Type B pancreatic cell (in vitro differentiated cells): ENCODE measurements at places on chromosomes 13 and 19.

GRCh38 chr19:46902402-46902766 is 41.6 kb downstream of the ARHGAP35 start:
- no peaks in the 10 kb centered on the region for H3K36me3 ChIP-seq
- peaks cover 55% of the 10 kb centered on the region for H3K4me1 ChIP-seq
- peak overlapping the region; percentile 37 for H3K4me3 ChIP-seq
- no peak for DNase-seq

GRCh38 chr19:10861103-10861651 is 10.2 kb upstream of the CARM1 start:
- no peak overlapping the region for H3K4me3 ChIP-seq
- no peaks in the 10 kb centered on the region for H3K36me3 ChIP-seq
- H3K27me3 ChIP-seq = no peaks in the 10 kb centered on the region
- peaks cover 19% of the 10 kb centered on the region for H3K4me1 ChIP-seq

DNA sequence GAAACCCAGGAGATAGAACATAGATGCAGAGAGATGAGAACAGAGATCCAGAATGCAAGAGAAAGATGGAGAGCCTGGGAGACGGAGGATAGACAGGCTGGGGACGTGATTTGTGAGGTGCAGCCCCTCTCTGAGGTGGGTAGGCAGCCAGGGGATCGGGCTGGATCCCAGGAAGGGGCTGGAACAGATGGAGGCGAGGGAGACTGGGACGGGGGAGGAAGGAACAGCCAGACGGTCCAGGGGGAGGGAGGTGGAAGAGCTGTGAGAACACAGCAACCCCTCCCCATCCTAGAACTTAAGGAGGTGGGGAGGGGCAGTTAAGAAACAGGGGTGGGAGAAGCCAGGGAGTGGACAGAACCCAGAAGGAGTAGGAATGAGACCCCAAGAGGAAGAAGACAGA is 3.1 kb downstream of the SLC17A7 start:
- no peak overlapping the region for H3K4me3 ChIP-seq
- no peak for DNase-seq
- H3K27ac ChIP-seq = no peak overlapping the region
- H3K27me3 ChIP-seq = peaks cover 92% of the 10 kb centered on the region

DNA sequence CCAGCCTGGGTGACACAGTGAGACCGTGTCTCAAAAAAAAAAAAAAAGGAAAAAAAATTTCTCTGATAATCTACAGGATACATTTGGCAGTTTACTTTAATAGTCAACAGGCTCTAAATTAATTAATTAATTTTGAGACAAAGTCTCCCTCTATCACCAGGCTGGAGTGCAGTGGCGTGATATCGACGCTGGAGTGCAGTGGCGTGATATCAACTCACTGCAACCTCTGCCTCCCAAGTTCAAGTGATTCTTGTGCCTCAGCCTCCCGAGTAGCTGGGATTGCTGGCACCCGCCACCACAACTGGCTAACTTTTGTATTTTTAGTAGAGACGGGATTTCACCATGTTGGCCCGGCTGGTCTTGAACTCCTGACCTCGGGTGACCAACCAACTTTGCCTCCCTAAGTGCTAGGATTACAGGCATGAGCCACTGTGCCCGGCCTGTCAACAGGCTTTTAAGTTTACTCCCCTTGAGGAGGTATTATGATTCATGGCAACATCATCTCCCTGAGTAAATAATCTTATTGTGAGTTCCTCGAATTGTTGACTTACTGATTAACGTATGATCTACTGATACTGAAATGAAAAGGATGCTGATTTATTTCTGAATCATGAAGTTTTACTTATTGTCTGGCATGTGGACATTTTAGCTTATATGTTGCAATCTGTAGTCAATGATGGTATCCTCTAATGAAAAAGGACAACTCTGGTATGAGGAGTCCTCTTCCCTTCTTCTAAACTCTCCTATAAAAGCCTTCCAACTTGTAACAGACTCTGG is 21.3 kb upstream of the MTRF1 start:
- no peak overlapping the region for H3K27ac ChIP-seq
- no peaks in the 10 kb centered on the region for H3K27me3 ChIP-seq
- H3K4me1 ChIP-seq = no peaks in the 10 kb centered on the region
- H3K4me3 ChIP-seq = no peak overlapping the region

- H3K27ac ChIP-seq = peak overlapping the region; percentile 95
- H3K27me3 ChIP-seq = no peaks in the 10 kb centered on the region
- H3K4me3 ChIP-seq = peak overlapping the region; percentile 74
Observed at GRCh38 chr19:16089010-16089846, 12.9 kb downstream of the TPM4 start.

- H3K36me3 ChIP-seq = no peaks in the 10 kb centered on the region
- H3K4me3 ChIP-seq = no peak overlapping the region
- peaks cover 49% of the 10 kb centered on the region for H3K4me1 ChIP-seq
- DNase-seq = no peak
- peaks cover 8% of the 10 kb centered on the region for H3K27me3 ChIP-seq
Observed at GRCh38 chr19:46482631-46483030, 11.3 kb upstream of the PNMA8A start.

DNA sequence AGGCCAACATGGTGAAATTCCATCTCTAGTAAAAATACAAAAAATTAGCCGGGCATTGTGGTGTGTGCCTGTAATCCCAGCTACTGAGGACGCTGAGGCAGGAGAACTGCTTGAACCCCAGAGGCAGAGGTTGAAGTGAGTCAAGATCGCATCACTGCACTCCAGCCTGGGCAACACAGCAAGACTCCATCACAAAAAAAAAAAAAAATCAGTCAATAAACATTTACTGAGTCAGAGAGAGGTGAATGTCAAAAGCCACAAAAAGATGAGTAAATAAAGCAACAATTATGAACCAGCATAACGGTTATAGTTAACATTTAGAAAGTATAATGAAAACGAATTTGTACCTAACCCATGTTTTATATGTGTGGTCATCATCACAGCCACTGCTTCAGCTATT is 23.1 kb downstream of the PSPC1 start:
- no peak for DNase-seq
- H3K4me3 ChIP-seq = no peak overlapping the region
- H3K27me3 ChIP-seq = no peaks in the 10 kb centered on the region
- no peak overlapping the region for H3K27ac ChIP-seq

DNA sequence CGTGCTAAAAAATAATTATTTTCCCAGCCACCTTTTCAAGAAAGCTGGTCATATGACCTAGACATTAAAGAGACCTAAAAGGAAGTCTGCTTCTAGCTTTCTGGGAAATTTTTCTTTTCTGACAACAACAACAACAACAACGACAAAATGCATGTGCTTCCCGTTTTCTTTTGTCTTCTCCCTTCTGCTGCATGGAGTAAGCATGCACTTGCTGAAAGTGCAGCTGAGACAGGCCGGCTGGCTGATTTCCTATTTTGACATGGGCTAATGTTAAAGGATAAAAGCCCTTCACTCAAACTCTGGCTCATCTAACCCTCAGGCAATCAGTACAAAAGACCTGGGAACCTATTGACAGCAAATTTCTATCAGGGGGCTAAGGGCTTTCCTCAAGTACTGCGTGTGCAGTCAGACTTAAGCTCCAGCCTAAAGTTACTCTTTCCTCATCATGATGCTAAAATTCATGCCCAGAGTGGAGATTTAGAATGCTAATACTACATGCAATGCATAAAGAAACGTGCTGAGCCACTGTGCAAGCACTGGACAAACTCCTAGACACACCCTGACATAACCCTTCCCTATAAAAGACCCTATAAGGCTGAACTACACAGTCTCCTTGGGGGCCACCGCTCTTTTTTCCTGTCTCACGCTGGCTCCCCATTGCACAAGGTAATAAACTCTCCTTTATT is 811.1 kb downstream of the UQCRFS1 start:
- H3K4me1 ChIP-seq = peaks cover 32% of the 10 kb centered on the region
- H3K4me3 ChIP-seq = no peak overlapping the region
- peaks cover 29% of the 10 kb centered on the region for H3K27me3 ChIP-seq
- DNase-seq = no peak

- no peak for DNase-seq
- no peak overlapping the region for H3K27ac ChIP-seq
- H3K4me3 ChIP-seq = no peak overlapping the region
- H3K36me3 ChIP-seq = no peaks in the 10 kb centered on the region
Observed at GRCh38 chr13:62035981-62036380, 620.3 kb upstream of the PCDH20 start.

- H3K4me1 ChIP-seq = peaks cover 3% of the 10 kb centered on the region
- H3K4me3 ChIP-seq = no peak overlapping the region
- H3K36me3 ChIP-seq = no peaks in the 10 kb centered on the region
- H3K27ac ChIP-seq = no peak overlapping the region
Observed at GRCh38 chr13:39370554-39370953, 232.4 kb downstream of the LHFPL6 start.

DNA sequence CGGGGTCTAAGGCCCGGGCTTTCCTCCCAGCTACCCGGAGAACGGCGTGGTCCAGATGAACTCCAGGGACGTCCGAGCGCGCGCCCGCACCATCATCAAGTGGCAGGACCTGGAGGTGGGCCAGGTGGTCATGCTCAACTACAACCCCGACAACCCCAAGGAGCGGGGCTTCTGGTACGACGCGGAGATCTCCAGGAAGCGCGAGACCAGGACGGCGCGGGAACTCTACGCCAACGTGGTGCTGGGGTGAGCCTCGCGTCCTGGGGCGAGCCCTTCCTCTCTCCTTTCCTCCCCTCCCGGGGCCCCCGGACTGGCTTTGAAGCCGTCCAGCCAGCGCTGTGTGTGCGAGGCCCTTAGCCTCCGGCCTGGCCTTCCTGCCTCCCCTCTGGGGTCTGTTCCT is 23.4 kb downstream of the UHRF1 start:
- no peak overlapping the region for H3K27ac ChIP-seq
- no peak for DNase-seq
- H3K4me3 ChIP-seq = no peak overlapping the region
- H3K4me1 ChIP-seq = no peaks in the 10 kb centered on the region
- peaks cover 13% of the 10 kb centered on the region for H3K36me3 ChIP-seq

DNA sequence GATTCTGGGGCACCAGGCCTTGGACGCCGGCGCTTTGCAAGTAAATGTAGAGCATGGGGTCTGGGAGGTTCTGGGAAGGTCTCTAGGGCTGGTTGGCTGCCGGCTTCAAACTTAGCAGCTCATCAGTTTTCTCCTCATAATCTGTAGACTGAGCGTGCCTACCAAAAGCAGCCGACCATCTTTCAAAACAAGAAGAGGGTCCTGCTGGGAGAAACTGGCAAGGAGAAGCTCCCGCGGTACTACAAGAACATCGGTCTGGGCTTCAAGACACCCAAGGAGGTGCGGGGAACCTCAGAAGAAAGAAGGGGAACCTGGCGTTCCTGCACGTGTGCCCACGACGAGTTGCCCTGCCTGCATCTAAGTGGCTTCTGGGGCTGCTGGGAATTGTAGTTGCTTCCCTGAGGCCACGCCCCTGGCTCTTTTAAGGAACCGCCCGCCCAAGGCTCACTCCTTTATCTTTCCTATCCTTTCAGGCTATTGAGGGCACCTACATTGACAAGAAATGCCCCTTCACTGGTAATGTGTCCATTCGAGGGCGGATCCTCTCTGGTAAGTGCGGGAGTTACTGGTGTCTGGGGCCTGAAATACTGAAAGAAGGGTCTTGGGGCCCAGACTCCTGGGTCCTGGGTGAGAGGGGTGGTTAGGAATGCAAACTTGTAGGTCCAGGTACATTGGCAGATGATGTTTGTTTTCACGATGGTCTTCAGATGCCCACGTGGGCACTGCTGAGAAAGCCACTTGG is 984 bp downstream of the RPS11 start:
- peak overlapping the region; percentile 97 for H3K27ac ChIP-seq
- H3K36me3 ChIP-seq = peaks cover 23% of the 10 kb centered on the region
- peak overlapping the region; percentile 97 for H3K4me3 ChIP-seq
- DNase-seq = no peak
- H3K4me1 ChIP-seq = peaks cover 12% of the 10 kb centered on the region
- H3K27me3 ChIP-seq = no peaks in the 10 kb centered on the region

DNA sequence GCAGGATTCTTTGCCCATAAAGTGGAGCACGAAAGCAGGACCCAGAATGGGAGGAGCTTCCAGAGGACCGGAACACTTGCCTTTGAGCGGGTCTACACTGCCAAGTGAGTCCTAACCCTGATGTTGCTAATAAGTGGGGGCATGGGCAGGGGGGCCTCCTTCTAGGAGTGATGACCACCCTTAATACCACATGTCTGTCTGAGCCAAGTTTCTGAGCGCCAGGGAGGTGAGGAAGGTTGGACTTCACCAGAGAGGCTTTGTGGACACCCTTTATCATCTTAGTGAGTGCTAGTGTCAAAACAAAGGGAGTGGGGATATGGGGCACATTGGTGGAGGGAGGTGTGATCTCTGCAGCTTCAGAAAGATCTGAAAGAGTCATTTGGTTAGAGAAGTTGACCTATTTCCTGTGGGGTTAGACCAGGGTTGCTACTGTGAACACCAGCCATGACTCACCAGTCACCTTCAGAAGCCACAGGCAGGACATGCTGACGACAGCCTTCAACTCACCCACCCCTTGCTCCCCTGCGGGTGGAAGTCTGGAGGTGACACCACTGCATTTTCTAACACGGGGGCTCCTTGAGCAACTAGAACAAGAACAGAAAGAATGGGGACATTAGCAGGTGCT is 8.8 kb downstream of the ALOX5AP start:
- peaks cover 34% of the 10 kb centered on the region for H3K4me1 ChIP-seq
- H3K27me3 ChIP-seq = peaks cover 32% of the 10 kb centered on the region
- H3K27ac ChIP-seq = no peak overlapping the region
- no peak for DNase-seq

GRCh38 chr19:58229255-58229639 is 533 bp downstream of the ZNF544 start:
- DNase-seq = no peak
- peaks cover 8% of the 10 kb centered on the region for H3K4me1 ChIP-seq
- H3K27ac ChIP-seq = peak overlapping the region; percentile 18
- H3K27me3 ChIP-seq = no peaks in the 10 kb centered on the region
- peaks cover 53% of the 10 kb centered on the region for H3K36me3 ChIP-seq
- H3K4me3 ChIP-seq = peak overlapping the region; percentile 96

DNA sequence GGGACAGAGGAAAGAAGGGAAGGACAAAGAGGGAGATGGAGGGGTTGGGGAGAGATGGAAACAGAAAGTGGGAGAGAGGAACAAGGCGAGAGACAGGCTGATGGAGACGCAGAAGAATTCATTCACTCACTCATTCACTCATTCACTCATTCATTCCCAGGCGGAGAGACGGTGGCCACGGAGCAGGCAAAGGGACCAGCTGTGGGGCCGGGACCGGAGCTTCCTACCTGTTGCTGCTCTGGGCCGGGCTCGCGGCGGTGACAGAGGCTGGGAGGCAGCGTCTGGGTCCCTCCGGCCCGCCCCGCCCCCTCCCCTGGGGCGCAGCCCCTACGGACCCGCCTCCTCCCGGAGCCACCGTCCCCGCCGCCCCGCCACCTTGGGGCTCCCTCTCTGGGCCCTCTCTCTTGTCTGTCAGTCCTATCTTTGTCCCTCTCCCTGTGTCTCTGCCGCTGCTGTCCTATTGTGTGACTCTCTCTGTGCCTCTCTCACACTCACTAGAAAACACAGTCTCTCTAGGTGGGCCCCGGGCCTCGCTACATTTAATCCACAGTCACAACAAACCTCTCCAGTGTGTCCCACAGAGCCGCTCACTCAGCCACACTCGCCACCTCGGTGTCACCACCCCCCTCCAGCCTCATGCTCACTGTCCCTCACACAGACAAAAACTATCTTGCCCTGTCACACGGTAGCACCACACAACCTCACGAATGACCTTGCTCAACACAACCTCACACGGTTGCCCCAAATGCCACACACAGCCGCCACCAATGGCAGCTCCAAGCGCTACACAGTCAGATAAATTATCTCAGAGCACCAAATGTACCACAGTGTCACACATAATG is at the start of gene GNG8:
Gene GNG8, minus strand, starts transcription at position 283 of the 842 bp plus-strand sequence. CDS start 1,520 bp downstream, outside the sequence.
- DNase-seq = no peak
- no peaks in the 10 kb centered on the region for H3K36me3 ChIP-seq
- H3K27ac ChIP-seq = no peak within 1 kb of the TSS
- peak within 1 kb of the TSS; percentile 70 for H3K4me3 ChIP-seq
- H3K4me1 ChIP-seq = peaks cover 23% of the 10 kb centered on the region

GRCh38 chr13:112895521-112896465 is 73.2 kb upstream of the MCF2L start:
- peaks cover 8% of the 10 kb centered on the region for H3K27me3 ChIP-seq
- H3K27ac ChIP-seq = no peak overlapping the region
- peaks cover 31% of the 10 kb centered on the region for H3K4me1 ChIP-seq
- no peak for DNase-seq
